Mucosa of descending colon (tissue), 3 donors: ENCODE measurements at places on chromosomes 5 and 9.

DNA sequence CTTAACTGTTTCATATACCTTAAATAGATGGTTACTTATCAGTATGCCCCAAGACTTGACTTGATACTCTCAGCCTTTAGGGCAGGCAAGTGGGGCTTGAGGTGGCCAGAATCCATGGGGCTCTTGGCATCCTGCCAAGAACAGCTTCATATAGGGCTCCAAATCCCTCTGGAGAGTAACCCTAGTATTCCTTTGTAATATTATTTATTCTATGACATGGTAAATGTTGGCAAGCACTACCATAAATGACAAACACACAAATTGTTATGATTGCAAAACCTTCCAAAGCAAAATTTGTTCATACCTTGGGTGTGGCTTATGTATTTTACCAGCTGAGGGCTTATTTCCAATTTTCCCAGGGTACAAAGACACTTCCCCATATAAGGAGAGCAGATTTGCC lies 257.4 kb upstream of the TRPC7 start:
- DNase-seq, result no peak

DNA sequence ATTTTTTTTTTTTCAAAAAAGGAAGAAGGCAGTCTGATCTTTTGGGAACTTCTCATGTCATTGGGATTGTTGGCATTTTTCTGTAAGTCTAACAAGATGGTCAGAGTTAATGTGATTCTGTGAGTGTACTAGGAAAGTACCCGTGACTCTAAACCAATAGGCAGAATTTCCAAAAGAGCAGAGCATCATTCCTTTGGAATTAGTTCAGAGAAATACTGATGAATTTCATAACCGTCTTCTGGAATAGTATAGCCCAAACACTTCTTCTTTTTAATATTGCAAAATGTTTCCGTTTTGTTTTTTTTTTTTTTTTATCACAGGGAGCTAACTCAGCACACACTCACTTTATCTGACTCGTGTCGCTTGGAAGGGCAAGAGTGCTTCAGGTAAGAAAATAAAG lies 407.4 kb downstream of the DTWD2 start:
- DNase-seq, result no peak

- DNase-seq, result no peak
These were observed 3.6 kb downstream of the SPAAR start for GRCh38 chr9:35912791-35913400.

- no peak for DNase-seq
These were observed 513.4 kb downstream of the CSNK1G3 start for GRCh38 chr5:124025306-124025845.

- peak; percentile 52 for DNase-seq
These were observed 1.3 kb downstream of the PCSK5 start for GRCh38 chr9:75891771-75892215.

- DNase-seq, result no peak
These were observed 36.0 kb downstream of the PRDM6 start for GRCh38 chr5:123124859-123125595.

GRCh38 chr9:2657427-2657826 lies 35.8 kb downstream of the VLDLR start:
- DNase-seq, result no peak

- no peak for DNase-seq
These were observed 71.8 kb downstream of the CAST start for GRCh38 chr5:96733771-96734500.

DNA sequence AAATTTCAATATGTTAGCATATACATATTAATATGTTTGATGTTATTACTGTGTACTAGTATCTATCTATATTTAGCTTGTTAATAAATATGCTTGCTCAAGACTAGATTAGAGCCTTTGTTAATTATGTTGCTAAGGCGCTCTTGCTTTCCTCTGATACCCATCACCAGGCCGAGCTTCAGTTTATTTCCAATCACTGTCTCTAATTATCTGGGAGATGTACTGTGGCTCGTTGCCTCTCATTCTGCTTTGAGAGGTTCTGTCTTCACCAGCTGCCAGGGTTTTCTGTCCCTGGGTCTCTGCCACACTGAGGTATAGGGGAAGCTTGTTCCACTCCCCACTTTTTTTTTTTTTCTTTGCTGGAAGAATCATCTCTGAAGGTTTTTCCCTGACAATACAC lies 21.0 kb upstream of the TAF11L2 start:
- no peak for DNase-seq

GRCh38 chr9:33311953-33312352 lies 21.6 kb downstream of the NFX1 start:
- DNase-seq, result no peak

DNA sequence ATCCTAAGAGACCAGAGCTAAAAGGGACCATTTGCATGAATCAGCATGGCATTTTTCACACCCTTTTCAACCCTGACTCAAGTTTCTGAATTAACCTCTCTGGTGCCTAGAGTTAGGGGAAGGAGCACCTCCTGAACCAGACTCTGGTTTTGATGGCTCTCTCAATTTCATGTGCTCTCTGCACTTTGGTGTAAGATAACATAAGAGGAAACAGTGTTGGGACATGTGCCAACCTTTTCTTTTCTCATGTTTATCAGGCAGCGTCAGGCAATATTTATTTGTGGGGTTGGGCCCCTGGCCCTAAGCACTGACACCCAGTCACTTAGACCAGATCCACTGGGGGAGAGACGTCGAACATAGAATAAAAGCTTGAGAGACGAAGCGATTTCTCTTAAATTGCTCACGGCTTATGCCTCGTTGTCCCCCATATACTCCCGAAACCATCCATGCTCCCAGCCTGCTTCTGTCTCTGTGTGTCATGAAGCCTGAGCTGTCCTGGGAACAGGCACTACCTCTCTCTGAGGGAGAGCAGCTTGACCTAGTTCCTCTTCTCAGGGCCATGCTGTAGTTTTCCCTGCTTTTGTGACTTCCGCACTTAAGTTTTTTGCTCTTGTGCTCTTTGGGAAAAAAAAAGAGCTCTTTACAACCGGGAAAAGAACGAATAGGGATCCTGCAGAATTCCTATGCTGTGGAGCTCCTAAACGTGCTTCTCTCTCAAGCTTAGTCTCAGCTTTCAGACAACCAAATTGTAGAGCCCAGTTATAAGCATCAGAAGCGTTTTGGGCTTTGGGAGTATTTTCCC lies 195.7 kb downstream of the NR3C1 start:
- no peak for DNase-seq
